Activated naive CD4-positive, alpha-beta T cell treated with anti-CD3 and anti-CD28 coated beads for 36 hours (primary cell): ENCODE measurements at places on chromosomes 3 and 15. TPM values are rescaled to one million over a fixed set of nuclear protein-coding genes. Genes with fewer than 3 reads are reported as not detected.

DNA sequence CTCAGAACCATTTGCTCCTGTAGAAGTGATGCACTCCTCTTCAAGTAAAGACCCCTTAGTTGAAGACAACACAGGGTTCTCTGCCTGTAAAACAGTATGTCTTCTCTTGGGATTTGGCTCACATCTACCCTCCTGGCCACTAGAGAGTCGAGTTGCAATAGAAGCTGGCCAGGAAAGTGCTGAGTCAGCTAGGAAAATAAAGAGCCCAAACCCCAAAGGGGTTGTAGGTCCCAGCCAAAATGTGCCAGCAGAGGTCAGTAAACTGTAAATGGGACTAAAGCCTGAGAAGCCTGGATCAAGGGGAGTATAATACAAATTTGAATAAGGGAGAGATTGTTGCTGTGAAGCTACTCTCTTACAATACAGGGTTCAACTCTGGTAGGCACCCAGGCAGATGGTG, 37.2 kb upstream of the THBS1 start:
- no peak for DNase-seq
- H3K4me1 ChIP-seq = no peaks in the 10 kb centered on the region
- no peak overlapping the region for H3K4me3 ChIP-seq
- no peak overlapping the region for H3K27ac ChIP-seq

Gene ITGB5
- 0.59 TPM for total RNA-seq

DNA sequence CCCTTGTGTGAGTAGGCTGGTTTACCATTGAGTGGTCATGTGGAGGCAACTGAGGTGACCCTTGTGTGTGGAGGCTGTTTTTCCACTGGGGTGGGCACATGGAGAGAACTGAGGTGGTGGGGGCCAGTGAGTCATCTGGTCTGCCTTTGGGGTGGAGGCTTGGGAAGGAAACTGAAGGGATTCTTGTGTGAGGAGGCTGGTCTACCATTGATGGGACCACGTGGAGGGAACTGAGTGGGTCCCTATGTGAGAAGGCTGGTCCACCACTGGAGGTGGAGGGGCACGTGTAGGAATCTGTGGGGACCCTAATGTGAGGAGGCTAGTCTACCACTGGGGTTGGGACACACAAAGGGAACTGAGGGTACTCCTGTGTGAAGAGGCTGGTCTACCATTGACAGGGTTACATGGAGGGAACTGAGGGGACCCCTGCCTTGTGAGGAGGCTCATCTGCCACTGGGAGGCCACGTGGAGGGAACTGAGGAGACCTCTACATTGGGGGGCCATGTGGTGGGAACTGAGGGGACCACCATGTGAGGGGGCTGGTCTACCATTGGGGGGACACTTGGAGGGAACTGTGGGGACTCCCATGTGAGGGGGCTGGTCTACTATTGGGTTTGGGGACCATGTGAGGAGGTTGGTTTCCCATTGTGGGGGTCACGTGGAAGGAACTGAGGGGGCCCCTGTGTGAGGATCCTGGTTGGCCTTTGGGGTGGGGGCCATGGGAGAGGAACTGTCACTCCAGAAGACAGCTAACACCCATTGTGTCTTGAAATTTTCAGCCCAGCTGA, 164.5 kb downstream of the WNT7A start:
- H3K4me1 ChIP-seq = no peaks in the 10 kb centered on the region
- H3K4me3 ChIP-seq = no peak overlapping the region
- H3K36me3 ChIP-seq = no peaks in the 10 kb centered on the region
- no peak for DNase-seq
- no peaks in the 10 kb centered on the region for H3K27me3 ChIP-seq
- no peak overlapping the region for H3K27ac ChIP-seq

DNA sequence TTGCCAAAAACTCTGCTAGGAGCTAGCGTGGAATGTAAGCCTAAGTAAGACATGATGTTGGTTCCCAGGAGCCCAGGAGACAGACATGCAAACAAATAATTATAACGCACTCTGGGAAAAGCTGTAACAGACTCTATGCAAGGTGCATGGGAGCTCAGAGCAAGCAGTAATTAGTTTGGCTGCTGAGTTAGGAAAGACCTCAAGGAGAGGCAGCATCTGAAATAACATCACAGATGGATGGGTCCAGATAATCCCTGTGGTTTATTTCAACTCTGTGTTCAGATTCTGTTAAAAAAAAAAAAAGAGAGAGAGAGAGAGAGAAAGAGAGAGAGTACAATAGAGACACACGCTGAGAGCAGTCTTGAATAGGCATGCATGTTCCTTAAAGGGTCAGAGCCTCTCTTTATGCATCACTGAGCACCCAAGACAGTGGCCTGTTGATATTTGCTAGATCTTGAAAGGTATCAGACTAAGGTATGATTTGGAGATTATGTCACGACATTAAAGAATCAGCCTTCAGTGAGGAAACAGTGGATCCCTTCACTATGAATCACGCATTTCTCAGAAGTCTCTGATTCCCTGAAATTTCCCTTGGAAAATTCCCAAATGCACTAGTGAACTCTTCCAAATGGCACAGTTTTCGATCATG, 124.4 kb upstream of the LIPC start:
- H3K4me1 ChIP-seq = peaks cover 15% of the 10 kb centered on the region
- no peaks in the 10 kb centered on the region for H3K27me3 ChIP-seq
- H3K27ac ChIP-seq = no peak overlapping the region
- DNase-seq = no peak
